ENCODE measurements at places on chromosomes 4 and X.

DNA sequence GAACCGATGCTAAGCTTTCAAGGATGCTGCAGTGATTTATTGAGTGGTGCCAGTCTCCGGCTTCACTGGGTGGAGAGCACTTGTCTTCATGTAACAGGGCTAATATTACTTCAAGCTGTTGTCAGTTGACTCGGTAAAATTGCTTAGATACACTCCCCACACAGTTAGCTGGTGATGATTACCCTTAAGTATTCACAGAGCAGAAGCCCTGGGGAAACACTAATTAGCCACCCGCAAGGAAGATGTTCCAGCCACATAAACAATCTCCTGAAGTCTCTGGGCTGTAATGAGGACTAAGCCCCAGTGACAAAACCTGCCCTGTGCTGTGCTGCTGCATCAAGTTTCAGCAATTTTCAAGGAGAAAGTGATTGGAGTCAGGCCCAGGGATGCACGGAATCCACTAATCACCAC is 37.3 kb upstream of the GK2 start:
- DNase-seq = peak; percentile 7

DNA sequence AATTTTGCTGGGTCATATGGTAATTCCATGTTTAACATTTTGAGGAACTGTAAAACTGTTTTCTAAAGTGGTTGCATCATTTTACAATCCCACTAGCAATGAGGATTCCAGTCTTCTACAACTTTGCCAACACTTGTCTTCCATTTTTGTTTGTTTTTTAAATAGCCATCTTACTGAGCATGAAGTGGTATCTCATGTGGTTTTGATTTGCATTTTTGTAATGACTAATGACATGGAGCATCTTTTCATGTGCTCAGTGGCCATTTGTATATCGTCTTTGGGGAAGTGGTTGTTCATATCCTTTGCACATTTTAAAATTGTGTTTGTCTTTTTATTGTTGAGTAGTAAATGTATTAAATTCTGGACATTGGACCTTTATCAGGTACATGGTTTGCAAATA is 94.7 kb downstream of the TMEM131L start:
- no peak for DNase-seq

DNA sequence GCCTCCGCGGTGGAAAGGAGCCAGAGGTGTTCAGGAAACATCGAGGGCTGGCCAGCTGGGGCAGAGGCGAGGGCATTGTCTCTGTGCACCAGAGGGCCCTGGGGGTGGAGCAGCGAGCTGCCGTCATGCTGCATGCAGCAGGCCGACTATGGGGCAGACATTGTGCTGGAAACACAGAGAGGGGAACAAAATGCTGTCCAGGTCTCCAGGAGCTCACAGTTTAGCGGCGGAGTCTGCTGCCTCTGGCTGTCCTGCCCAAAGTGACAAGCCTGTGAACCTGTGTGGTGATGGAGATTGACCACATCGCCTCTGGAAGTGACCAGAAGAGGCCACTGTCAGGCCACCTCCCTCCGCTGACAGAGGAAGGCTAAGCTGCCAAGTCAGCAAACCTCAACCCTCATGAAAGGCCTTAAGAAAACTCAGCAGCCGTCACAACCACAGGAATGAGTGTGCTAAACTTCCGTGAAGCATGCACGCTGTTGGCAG is 20.1 kb upstream of the SASH3 start:
- DNase-seq = peak; percentile 51

- DNase-seq = no peak
These were observed 8.5 kb upstream of the NXF3 start for GRCh38 chrX:103101299-103102042.

GRCh38 chrX:140608111-140608510 is 101.4 kb upstream of the LINC00632 start:
- no peak for DNase-seq
